ENCODE measurements at places on chromosomes 5 and 9.
A peak's percentile ranks its signal among the peaks of the same experiment; 100 is the strongest.

- DNase-seq = no peak
Observed at GRCh38 chr5:143509758-143510221, 106.3 kb upstream of the NR3C1 start.

DNA sequence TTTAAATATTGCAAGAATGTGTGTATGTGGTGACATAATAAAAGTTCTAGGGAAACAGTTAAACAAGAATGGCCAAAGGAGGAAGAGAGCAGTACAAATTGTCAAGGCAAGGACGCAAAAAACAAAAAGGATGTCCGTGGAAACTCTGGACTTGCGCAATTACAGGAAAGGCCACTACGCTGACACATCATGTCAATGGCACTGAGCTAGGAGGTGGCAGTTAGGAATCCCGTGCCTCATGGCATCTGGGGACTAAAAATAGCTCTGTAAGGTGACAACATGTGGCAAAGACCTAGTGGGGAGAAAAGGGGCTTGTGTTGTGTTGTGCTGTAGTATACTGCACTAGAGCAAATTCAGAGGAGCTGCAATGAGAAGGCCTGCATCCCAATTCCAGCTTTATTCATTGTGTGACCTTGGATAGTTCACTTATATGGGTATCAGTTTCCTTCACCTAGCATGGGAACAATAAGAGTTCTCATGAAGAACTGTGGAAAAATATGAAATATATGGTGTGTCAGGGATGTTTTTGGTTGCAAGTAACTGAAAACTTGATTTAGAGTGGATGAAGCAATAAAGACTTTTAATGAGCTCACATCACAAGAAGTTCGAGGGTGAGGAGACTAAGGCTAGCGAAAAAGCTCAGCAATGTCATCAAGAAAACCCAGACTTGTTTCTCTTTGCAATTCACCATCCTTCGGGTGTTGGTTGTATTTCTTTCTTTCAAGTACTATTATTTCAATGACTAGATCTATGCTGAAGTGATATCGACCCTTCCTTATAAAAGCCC, 124.1 kb upstream of the STC2 start:
- DNase-seq = no peak

- no peak for DNase-seq
Observed at GRCh38 chr5:120365656-120366446, 98.2 kb upstream of the PRR16 start.

GRCh38 chr5:124738681-124739633, 7.5 kb downstream of the ZNF608 start:
- peak; percentile 93 for DNase-seq

DNA sequence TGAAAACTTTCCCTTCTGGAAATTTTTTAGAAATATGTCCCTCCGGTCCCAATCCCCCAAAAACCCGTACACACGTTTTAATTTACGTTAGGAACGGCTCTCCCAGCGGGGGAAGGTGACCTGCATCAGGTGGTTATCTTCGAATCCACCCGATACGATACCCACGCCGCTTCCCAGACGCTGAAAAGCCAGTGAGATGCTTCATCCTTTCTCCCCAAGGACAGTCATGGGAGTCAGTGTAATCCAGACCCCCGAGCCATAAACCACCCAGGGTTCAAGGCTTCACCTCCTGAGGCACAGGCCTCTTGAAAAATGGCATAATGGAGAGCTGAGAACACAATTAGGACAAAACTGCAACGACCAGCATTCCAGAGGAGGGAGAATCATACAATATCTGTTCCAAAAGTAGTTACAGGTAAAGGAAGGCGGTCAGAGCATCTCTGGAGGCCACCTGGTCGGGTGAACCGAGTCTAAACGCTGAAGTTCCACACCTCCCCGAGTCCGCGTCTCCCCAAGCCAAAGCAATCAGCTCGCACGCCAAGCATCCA, 857 bp downstream of the FAM169A start:
- DNase-seq = peak; percentile 77

- DNase-seq = peak; percentile 56
Observed at GRCh38 chr5:167814828-167815227, 476.6 kb upstream of the WWC1 start.

- DNase-seq = peak; percentile 29
Observed at GRCh38 chr9:132742821-132743311, 72.6 kb downstream of the GTF3C4 start.

DNA sequence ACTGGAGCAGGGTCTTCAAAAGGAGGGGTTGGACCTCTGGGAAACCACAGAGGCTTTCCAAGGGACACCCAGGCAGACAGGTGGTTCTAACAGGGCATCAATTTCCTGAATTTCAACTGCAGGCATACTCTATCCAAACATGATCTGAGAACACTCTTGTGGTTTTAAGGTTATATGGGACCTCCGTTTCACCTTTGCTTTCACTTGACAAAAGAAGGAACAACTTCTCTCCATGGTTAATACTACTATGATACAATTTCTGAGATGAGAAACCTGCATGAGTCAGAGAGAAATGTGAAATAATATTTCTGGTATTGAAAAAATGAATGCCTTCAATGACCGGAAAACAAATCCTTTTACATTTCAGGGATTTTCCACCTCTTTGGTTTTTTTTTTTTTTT, 28.0 kb upstream of the ERAP1 start:
- no peak for DNase-seq

DNA sequence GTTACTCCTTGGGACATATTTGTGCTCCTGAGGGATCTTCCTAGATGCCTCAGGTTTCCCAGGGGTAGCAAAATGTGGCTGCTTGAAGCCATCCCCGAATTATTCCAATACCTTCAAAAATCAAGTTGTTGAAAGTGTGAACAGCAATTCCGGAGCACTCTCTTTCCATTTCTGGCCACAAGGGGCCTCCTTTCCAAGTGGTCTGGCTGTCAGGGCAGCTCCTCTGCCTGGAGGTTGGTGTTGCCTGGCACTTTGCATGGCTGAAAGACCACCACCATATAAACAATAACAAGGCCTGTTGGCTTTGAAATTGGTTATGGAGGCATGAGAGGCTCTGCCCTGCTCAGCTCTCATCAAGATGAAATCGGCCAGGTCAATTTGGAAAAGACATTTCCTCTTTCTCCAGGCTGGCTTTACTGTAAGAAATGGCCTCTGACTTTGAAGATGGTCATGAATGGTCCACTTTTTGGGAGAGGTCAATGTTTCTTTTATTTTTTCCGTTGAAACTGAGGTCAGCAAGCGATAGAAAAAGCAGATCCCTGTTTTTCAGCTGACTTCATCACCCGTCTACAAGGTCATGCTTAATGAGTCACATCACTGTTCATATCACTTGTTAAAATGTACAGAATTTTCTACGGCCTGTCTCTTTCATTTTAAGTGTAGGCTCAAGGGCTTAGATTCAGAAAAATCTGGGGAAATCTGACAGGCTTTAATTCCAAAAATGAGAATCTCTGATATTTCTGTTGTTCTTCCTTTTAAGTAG, 481.1 kb upstream of the ZNF608 start:
- peak; percentile 46 for DNase-seq

- no peak for DNase-seq
Observed at GRCh38 chr5:61009907-61010306, 64.9 kb downstream of the NDUFAF2 start.

DNA sequence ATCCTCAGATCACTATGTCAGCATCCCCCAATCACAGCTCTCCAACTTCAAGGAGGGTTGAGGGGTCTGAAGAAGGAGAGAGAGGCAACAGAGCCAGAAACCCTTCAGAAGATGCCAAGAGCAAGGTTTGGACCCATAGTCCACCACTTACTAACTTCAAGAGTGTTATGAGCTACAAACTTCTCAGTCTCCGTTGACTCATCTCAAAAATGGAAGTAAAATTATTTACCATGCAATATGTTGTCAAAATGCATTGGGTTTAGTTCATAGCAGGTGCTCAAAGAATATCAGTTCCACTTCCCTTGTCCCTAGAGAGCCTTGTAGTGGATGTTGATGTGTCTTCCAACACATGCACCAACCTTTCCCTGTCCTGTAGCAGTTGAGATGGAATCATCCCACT, 116.0 kb downstream of the KCNIP1 start:
- no peak for DNase-seq

GRCh38 chr9:95098391-95098921, 219.1 kb downstream of the FANCC start:
- DNase-seq = no peak

GRCh38 chr9:134423166-134423565, 96.9 kb downstream of the RXRA start:
- no peak for DNase-seq

DNA sequence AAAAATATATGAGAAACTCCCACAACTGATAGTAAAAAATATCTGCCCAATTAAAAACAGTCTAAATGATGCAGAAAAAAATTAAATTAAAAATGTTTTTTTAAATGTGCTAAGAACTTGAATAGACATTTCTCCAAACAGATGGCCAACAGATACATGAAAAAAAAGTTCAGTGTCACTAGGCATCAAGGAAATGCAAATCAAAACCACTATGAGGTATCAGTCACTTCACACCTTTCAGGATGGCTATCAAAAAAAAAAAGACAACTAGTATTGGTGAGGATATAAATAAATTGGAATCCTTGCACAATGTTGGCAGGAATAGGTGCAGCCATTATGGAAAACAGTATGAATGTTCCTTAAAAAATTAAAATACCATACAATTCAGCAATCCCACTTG, 16.6 kb downstream of the ZNF131 start:
- no peak for DNase-seq

DNA sequence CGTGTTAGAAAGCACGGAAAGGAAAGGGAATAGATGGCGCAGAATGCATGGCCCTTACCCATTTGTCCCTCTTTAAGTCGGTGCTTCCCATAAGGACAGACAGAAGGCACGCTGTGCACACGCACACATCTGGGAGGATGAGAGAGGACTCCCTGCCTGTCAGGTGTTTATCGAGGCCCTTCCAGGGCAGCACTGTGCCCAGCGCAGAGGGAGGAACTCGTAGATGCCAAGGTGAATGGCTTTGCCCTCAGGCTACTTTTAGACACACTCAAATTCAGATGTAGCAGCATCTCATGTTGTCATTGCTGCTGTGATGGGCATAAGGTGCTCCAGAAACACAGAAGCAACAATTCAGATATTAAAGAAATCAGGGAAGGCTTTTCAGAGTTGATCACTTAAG, 70.2 kb upstream of the CTSL start:
- no peak for DNase-seq
